Activated CD4-positive, alpha-beta T cell treated with anti-CD3 and anti-CD28 coated beads for 36 hours (primary cell): ENCODE measurements at places on chromosomes 5 and 9. TPM values are rescaled to one million over a fixed set of nuclear protein-coding genes. Genes with fewer than 3 reads are reported as not detected.

LTC4S gene
- total RNA-seq = 0.39 TPM

FGD3 gene
- total RNA-seq = 66.7 TPM

DMRT3 gene
- not detected for total RNA-seq

BTNL9 gene
- total RNA-seq = 0.21 TPM

DPM2 gene
- 44.1 TPM for total RNA-seq

GKAP1 gene
- total RNA-seq = 3.3 TPM

MEIKIN gene
- total RNA-seq = not detected

ZNF658 gene
- total RNA-seq = 2.8 TPM

GRCh38 chr5:82487131-82487530, 209.0 kb upstream of the RPS23 start:
- peaks cover 5% of the 10 kb centered on the region for H3K27me3 ChIP-seq
- no peak for DNase-seq
- H3K27ac ChIP-seq = no peak overlapping the region
- no peak overlapping the region for H3K4me3 ChIP-seq
- H3K36me3 ChIP-seq = no peaks in the 10 kb centered on the region

GRCh38 chr5:108109059-108109458, 272.8 kb downstream of the FBXL17 start:
- H3K36me3 ChIP-seq = peaks cover 9% of the 10 kb centered on the region
- H3K4me1 ChIP-seq = no peaks in the 10 kb centered on the region
- no peaks in the 10 kb centered on the region for H3K27me3 ChIP-seq
- H3K27ac ChIP-seq = no peak overlapping the region
- DNase-seq = no peak
- H3K4me3 ChIP-seq = no peak overlapping the region

DNA sequence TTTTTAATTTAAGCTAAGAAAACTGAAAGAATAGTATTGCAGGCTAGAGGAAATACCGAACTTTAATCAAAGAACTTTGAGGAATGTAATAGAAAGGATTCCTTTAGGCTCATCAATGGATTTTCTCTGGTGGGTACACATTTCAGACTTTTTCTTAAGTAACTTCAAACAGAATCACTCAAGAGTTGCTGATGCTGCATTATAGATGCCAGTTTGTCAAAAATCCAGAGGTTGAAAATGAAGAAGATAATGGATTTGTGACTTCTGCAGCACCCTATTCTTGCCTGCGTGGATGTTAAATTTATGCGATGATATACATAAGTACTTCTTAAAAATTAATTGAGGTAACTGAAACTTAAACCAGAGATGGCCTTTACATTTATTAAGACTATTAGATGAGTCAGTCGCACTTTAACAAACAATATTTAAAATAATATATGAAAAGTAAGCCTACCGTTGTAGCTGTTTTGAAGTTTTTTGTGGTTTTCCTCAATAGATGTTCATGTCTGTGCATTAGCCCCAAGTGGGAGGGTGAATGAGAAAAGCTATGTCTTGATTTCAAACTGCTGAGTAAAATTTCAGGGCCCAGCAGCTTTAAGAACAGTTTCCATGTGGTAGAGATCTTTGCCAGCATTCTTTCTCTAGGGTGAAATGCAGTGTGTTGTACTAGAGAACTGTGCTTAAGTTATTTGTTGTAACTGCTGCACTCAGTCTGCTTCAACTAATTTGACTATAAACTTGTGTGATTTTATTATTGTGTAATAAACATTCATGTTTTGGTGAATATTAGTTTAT, at the start of gene OGN:
Gene OGN, minus strand, starts transcription at position 537 of the 795 bp plus-strand sequence. CDS start 1,171 bp downstream, outside the sequence.
- no peak within 1 kb of the TSS for H3K27ac ChIP-seq
- DNase-seq = no peak
- H3K4me1 ChIP-seq = peaks cover 28% of the 10 kb centered on the region
- peaks cover 3% of the 10 kb centered on the region for H3K36me3 ChIP-seq

DNA sequence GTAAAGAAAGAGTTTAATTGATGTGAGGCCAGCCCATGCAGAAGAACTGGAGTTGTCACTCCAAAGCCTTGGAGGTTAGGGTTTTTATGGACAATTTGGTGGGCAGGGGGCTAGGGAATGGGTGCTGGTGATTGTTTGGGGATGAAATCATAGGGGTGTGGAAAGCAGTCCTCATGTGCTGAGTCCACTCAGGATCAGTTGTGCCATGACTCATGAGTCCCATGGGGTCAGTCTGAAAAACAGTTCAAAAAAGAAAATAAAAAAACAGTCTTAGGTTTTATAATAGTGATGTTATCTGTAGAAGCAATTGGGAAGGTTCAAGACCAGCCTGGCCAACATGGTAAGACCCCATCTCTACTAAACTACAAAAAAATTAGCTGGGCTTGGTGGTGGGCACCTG, 162.3 kb downstream of the KDM4C start:
- H3K4me1 ChIP-seq = peaks cover 46% of the 10 kb centered on the region
- H3K27me3 ChIP-seq = no peaks in the 10 kb centered on the region

- H3K4me1 ChIP-seq = no peaks in the 10 kb centered on the region
- H3K36me3 ChIP-seq = no peaks in the 10 kb centered on the region
- no peak overlapping the region for H3K27ac ChIP-seq
- H3K27me3 ChIP-seq = no peaks in the 10 kb centered on the region
Observed at GRCh38 chr5:149217803-149218155, 53.9 kb upstream of the AFAP1L1 start.

DNA sequence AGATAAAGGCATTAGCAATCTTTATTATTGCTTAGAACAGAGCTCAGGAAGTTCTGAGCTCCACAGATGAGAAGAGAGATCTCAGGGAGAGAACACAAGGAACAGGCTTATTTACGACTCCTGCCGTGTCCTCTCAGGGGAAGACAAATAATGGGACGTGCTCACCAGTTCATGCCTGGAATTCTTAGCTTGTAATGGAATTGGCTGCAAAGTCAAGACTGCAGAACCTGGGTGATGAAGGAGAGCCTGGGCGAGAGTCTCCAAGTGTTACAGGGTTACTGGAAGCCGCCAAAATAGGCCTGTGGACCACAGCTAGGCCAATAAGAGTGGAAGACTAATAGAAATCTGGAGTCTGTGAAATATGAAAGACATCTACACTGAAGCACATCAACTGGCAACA, 174.5 kb upstream of the ADAMTSL1 start:
- no peak overlapping the region for H3K27ac ChIP-seq
- no peak for DNase-seq
- no peak overlapping the region for H3K4me3 ChIP-seq
- H3K36me3 ChIP-seq = no peaks in the 10 kb centered on the region
- no peaks in the 10 kb centered on the region for H3K4me1 ChIP-seq

GRCh38 chr9:4594994-4595393, 67.1 kb upstream of the PLPP6 start:
- no peak overlapping the region for H3K4me3 ChIP-seq
- peak overlapping the region; percentile 14 for H3K27ac ChIP-seq
- no peak for DNase-seq
- H3K4me1 ChIP-seq = peaks cover 35% of the 10 kb centered on the region
- no peaks in the 10 kb centered on the region for H3K27me3 ChIP-seq

DNA sequence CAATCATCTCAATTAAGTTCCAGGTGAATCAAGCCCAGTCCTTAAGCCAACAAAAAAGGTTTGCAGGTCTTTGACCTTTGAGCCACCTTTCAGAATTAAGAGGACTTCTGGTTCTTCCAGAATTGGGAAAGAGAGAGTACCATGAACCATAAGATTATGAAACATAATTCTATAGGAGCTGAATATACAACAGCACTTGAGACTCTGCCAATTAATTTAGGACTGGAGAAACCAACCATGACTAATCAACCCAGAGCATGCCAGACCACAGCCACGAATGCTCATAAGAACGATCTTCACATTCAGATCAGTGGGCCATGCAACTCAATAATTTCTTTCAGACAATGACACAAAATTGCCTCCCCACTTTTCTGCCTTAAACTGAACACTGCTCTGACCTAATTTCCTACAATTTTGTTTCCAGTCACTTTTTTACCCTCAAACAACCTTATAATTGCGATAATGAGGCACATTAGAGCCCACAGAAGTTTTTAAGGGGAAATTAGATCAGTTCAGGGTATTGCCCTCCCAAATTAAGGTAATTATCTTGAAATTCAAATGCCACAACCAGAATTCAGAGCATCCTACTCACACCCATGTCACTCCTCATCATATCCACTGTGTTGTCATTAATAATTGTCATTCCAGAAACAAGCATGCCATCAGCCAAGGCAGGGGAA, 213.4 kb downstream of the ATPSCKMT start:
- H3K27ac ChIP-seq = no peak overlapping the region
- no peak overlapping the region for H3K4me3 ChIP-seq
- H3K4me1 ChIP-seq = no peaks in the 10 kb centered on the region
- peaks cover 2% of the 10 kb centered on the region for H3K27me3 ChIP-seq
- no peaks in the 10 kb centered on the region for H3K36me3 ChIP-seq
- DNase-seq = no peak

- H3K4me1 ChIP-seq = no peaks in the 10 kb centered on the region
- no peak overlapping the region for H3K4me3 ChIP-seq
- DNase-seq = no peak
- no peaks in the 10 kb centered on the region for H3K36me3 ChIP-seq
- H3K27ac ChIP-seq = no peak overlapping the region
Observed at GRCh38 chr5:89087128-89087527, 204.1 kb upstream of the MEF2C start.

DNA sequence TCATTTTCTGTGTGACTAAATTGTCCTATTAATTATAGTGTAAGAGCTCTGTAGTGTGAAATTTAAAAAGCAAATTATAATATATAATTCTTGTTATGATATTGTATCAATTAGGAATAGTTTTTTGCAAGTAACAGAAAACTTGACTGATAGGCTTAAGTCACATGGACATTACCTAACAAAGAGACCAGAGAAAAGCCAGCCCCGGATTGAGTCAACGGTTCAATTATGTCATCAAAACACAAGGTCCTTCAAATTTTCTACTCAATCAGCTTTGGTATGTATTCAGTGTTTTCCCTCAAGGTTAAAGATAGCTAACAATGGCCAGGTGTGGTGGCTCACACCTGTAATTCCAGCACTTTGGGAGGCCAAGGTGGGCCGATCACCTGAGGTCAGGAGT, 126.7 kb upstream of the PTGER4 start:
- peaks cover 14% of the 10 kb centered on the region for H3K4me1 ChIP-seq
- no peaks in the 10 kb centered on the region for H3K36me3 ChIP-seq
- no peaks in the 10 kb centered on the region for H3K27me3 ChIP-seq
- DNase-seq = no peak
- no peak overlapping the region for H3K4me3 ChIP-seq
- H3K27ac ChIP-seq = no peak overlapping the region

GRCh38 chr9:136656795-136657611, 5.7 kb upstream of the EGFL7 start:
- no peaks in the 10 kb centered on the region for H3K36me3 ChIP-seq
- H3K4me1 ChIP-seq = peaks cover 11% of the 10 kb centered on the region
- peaks cover 27% of the 10 kb centered on the region for H3K27me3 ChIP-seq
- H3K4me3 ChIP-seq = no peak overlapping the region
- no peak overlapping the region for H3K27ac ChIP-seq
- no peak for DNase-seq

- no peaks in the 10 kb centered on the region for H3K36me3 ChIP-seq
- peaks cover 6% of the 10 kb centered on the region for H3K4me1 ChIP-seq
- peaks cover 7% of the 10 kb centered on the region for H3K27me3 ChIP-seq
- no peak for DNase-seq
- no peak overlapping the region for H3K4me3 ChIP-seq
- no peak overlapping the region for H3K27ac ChIP-seq
Observed at GRCh38 chr9:77561331-77562018, 86.6 kb downstream of the GNA14 start.

DNA sequence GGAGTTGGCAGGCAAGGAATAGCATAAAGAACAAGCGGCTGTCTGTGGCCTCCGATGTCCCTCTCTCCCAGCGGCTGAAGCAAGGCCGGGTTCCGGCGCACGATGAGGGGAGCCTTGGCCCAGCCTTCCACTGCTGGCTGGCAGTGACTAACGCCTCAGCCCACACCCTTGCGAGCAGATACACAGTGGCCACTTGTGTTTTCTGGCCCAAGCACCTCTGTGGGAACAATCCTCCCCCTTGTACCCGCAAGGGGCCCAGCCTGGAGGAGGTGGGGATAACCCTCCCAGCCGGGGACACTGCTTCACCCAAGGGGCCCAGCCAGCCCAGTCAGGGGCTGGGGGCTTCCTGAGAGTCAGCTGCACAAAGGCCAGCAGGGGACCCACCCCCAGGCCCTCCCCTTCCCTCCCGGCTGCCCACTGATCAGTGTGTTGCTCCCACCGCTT, 23.2 kb downstream of the STK10 start:
- H3K27ac ChIP-seq = no peak overlapping the region
- DNase-seq = no peak
- H3K4me1 ChIP-seq = peaks cover 75% of the 10 kb centered on the region
- H3K4me3 ChIP-seq = no peak overlapping the region
- peaks cover 13% of the 10 kb centered on the region for H3K36me3 ChIP-seq
- H3K27me3 ChIP-seq = no peaks in the 10 kb centered on the region

GRCh38 chr9:99389087-99390033, 167.3 kb downstream of the SEC61B start:
- no peak overlapping the region for H3K27ac ChIP-seq
- DNase-seq = no peak
- H3K4me1 ChIP-seq = no peaks in the 10 kb centered on the region
- no peak overlapping the region for H3K4me3 ChIP-seq

- no peak for DNase-seq
- H3K27me3 ChIP-seq = no peaks in the 10 kb centered on the region
- H3K36me3 ChIP-seq = peaks cover 4% of the 10 kb centered on the region
Observed at GRCh38 chr9:114300153-114300845, 22.6 kb upstream of the ORM1 start.

GRCh38 chr9:97675655-97676054, 21.5 kb downstream of the XPA start:
- H3K27ac ChIP-seq = peak overlapping the region; percentile 22
- peaks cover 9% of the 10 kb centered on the region for H3K4me1 ChIP-seq
- H3K4me3 ChIP-seq = no peak overlapping the region
- no peak for DNase-seq
- H3K27me3 ChIP-seq = no peaks in the 10 kb centered on the region
- peaks cover 60% of the 10 kb centered on the region for H3K36me3 ChIP-seq

GRCh38 chr5:121378559-121379359, 472.9 kb upstream of the FTMT start:
- H3K4me3 ChIP-seq = no peak overlapping the region
- H3K27ac ChIP-seq = no peak overlapping the region
- H3K36me3 ChIP-seq = no peaks in the 10 kb centered on the region
- no peaks in the 10 kb centered on the region for H3K4me1 ChIP-seq

DNA sequence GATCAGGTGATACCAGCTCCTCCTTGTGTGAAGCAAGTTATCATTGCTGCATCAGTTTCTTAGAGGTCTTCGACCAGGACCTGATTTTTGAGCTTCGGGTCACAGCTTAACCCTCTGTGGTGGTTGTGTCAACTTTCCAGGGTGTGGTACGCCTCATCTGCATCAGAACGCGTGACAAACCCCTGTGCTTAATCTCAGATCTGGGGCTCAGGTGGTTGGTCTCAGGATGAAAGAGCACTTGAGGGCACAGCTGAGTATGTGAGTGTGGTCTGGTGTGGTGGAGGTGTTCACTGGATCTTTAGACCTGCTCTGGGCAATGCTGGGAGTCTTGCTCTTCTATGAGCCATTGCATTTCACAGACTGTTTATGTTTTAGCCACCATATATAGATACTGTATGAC, 64.1 kb downstream of the OSTF1 start:
- peak; percentile 74 for DNase-seq
- H3K27me3 ChIP-seq = no peaks in the 10 kb centered on the region
- H3K27ac ChIP-seq = peak overlapping the region; percentile 81
- H3K4me3 ChIP-seq = peak overlapping the region; percentile 7
- H3K36me3 ChIP-seq = peaks cover 17% of the 10 kb centered on the region
- peaks cover 76% of the 10 kb centered on the region for H3K4me1 ChIP-seq

- H3K4me3 ChIP-seq = no peak overlapping the region
- H3K36me3 ChIP-seq = no peaks in the 10 kb centered on the region
- peaks cover 10% of the 10 kb centered on the region for H3K27me3 ChIP-seq
- no peak for DNase-seq
Observed at GRCh38 chr5:123223921-123224320, 134.9 kb downstream of the PRDM6 start.
